ENCODE measurements at places on chromosomes 5 and 9.
A peak's percentile ranks its signal among the peaks of the same experiment; 100 is the strongest.

- DNase-seq = no peak
Measured at GRCh38 chr9:80665479-80665878, 1023.9 kb downstream of the TLE1 start.

GRCh38 chr9:98983295-98984268 is 39.9 kb downstream of the COL15A1 start:
- no peak for DNase-seq

- DNase-seq = no peak
Measured at GRCh38 chr9:33146298-33146697, 20.8 kb downstream of the B4GALT1 start.

- peak; percentile 78 for DNase-seq
Measured at GRCh38 chr5:116084871-116085715, at the start of gene COMMD10. Gene COMMD10, plus strand, starts transcription at chr5:116085025.

DNA sequence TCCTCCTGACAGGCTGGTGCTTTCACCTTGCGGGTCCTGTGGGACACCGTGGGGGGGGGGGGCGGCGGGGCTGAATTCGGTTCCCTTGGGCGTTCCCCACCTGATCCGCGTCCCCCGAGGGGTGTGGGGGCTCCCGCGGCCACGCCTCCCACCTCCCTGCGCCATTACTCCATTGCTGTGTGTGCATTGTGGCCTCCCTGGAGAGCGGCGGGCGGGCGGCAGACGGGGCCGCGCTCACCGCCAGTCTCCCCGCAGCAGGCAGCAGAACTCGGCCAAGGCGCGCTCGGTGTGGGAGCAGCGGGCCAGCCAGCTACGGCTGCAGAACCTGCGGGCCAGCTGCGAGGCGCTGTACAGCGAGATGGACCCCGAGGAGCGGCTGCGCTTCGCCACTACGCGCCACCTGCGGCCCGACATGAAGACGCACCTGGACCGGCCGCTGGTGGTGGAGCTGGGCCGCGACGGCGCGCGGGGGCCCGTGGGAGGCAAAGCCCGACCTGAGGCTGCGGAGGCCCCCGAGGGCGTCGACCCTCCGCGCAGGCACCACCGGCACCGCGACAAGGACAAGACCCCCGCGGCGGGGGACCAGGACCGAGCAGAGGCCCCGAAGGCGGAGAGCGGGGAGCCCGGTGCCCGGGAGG is 145.3 kb downstream of the CACNA1B start:
- DNase-seq = peak; percentile 46

DNA sequence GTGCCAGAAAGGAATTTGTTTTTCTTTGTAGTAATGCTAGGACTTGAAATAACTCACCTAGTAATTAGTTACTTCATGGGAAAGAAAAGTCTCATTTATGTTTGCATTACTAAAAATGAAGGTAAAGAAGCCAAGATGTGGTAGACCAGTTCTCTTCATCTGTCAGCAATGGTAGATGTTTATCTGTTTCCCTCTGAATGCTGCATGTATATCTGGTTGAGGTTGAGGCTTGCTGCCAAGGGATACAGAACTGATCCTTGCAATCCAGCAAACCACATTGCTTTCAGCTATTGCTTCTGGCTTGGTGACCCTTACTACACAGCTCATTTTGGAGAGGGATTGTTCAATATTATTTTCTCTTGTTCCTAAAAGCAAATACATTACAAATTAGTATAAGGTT is 73.6 kb downstream of the ZNF474 start:
- DNase-seq = no peak

GRCh38 chr5:67268231-67269021 is 71.8 kb upstream of the CD180 start:
- DNase-seq = peak; percentile 76

DNA sequence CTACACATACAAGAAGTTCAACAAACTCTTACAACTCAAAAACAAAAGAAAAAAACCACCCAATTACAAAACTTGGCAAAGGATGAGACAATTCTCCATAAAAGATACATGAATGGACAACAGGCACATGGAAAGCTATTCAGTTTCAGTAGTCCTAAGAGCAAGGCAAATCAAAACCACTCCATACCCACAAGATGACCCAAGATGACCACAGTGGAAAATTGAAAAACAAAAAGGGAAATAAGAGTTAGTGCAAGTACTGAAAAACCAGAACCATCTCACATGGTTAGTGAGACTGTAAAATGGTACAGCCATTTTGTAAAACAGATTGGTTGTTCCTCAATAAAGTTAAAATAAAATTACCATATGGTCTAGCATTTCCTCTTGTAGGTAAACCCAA is 287.1 kb upstream of the CDH9 start:
- DNase-seq = no peak

DNA sequence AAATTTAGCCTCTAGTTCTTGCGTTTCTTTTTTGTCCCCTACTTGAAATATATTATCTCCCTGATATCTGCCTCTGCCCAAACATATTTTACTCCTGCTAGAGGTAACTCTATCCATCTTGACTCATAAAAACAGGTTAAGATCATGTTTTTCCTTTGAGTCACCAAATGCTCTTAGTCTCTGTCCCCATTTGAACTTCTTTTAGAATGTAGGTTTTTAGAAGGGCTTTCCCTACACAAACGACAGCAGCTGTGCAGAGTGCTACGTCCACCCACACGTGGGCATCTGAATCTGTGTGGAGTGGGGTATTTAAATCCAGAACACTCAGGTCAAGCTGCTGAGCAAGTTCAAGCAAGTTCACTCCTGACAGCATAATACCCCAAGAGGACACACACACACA is 2.2 kb downstream of the HSD17B3 start:
- DNase-seq = no peak

DNA sequence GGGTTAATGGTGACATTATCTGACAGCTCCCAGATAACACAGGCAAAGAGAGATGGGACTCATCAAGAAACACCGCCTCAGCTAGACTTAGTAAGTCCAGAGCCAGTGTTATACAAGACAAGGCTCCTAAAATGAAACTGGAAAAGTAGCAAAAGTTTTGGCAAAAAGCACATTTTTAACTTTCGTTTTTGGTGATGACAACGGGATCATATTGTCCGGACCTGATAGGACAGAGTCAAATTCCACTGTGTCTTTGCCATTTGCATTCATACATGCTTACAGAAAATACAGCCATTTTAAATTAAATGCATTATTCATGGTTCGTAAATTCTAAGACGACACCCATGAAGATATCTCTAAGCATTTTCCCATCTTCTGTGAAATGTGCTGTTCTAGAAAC is 152.1 kb downstream of the CRB2 start:
- DNase-seq = no peak

- no peak for DNase-seq
Measured at GRCh38 chr9:95116808-95117204, 200.7 kb downstream of the FANCC start.

- no peak for DNase-seq
Measured at GRCh38 chr5:1821862-1822261, 20.7 kb downstream of the NDUFS6 start.

DNA sequence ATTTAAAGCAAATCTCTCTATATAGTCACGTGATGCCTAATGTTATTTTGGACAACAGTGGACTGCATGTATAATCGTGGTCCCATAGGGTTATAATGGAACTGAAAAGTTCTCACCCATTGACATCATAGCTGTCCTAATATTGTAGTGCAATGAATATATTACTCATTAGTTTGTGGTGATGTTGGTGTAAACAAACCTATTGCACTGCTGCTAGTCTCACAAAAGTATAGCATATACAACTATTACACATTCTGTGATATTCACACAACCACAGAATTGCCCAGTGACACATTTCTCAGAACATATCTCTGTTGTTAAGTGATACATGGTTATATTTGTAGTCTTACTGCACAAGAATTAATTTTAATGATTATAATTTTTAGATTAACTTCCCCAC is 37.7 kb downstream of the IPO11 start:
- no peak for DNase-seq

DNA sequence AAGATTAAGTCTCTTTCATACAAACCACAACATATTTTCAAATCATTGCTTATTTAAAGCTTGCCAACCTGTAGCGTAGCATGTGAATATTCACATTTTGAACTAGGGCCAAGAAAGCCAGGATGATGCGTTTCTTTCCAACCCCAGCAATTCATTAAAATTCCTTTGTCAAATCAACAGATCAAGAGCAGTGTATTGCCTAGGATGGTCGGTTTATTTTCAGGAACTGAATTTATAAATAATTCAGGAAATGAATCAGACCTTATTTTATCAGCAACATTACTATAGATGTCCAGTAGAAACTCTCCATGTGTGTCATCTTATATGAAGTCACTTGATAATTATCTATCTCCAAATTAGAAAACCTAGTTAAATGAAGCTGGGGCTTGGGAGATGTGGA is 13.2 kb upstream of the AUH start:
- DNase-seq = no peak
